ENCODE measurements at places on chromosomes 5 and 9.

DNA sequence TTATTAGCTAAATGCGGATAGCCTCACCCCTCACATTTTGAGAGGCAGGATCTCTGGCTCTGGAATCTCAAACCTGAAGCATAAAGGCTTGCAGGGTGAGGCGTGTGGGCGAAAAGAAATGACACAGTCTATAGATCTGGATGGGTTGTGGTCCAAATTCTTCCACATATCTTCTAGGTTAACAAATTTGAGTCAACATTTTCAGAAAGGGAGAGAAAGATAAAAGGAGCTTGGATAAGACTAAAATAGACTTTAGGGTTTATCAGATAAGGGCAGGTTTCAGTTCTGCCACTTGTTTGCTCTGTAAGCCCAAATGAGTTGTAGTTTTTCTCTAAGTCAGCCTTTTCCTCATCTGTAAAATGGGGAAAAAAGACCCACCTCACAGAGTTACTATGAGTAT is 220.9 kb downstream of the TRIM32 start:
- DNase-seq: no peak

DNA sequence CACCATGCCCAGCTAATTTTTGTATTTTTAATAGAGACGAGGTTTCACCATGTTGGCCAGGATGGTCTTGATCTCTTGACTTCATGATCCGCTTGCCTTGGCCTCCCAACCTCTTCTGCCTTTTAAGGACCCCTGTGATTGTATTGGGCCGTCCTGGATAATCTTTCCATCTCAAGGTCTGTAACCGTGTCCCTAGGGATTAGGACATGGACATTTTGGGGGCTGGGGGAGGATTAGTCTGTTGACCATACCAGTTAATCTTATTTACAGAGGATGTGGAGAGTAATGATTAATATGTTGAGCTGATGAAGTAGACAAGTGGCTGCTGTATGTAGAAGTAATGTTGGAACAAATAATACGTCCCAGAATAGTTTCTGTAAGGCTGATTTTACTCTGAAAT is 23.1 kb downstream of the LNPEP start:
- DNase-seq: no peak

- DNase-seq: no peak
Observed at GRCh38 chr5:150607105-150607504, 33.4 kb upstream of the SYNPO start.

GRCh38 chr5:37725185-37725584 is 114.7 kb downstream of the GDNF start:
- no peak for DNase-seq

DNA sequence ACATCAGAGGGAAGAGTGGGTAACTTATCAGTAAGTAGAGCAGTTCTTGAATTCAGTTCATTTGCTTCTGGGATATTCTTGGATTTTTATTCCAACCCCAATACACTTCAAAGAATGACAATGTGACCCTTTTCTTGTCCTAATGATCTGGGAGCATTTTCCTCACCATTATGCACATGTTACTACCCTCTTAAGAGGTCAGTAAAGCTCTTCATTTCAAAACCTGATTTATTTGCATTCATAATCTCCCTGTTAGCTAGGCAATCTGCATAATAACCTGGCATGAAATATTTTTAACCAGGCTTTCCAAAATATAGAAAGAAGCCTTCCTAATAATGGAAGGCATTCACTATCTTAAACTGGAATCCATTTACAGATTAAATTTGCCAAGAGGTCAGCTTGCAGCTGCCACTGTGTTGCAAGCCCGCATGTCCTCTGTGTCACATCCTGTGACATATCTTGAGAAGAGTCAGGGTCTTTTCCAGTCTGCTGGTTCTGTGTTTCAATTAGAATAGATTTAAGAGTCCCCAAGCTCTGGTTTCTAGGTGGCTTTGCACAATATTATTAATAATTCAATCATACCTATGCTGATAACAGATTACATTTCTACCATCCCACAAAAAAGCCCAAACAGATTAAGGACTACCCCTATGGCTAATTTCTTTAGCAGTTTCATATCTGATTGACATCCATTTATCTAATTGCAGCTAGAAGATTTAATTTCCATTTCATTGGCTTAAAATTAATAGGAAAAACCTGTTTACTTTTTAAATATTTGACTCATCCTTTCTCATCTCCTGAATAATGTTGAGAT is 30.9 kb upstream of the PPP2R2B start:
- DNase-seq: no peak

- no peak for DNase-seq
Observed at GRCh38 chr9:111854799-111855198, 41.8 kb upstream of the UGCG start.

DNA sequence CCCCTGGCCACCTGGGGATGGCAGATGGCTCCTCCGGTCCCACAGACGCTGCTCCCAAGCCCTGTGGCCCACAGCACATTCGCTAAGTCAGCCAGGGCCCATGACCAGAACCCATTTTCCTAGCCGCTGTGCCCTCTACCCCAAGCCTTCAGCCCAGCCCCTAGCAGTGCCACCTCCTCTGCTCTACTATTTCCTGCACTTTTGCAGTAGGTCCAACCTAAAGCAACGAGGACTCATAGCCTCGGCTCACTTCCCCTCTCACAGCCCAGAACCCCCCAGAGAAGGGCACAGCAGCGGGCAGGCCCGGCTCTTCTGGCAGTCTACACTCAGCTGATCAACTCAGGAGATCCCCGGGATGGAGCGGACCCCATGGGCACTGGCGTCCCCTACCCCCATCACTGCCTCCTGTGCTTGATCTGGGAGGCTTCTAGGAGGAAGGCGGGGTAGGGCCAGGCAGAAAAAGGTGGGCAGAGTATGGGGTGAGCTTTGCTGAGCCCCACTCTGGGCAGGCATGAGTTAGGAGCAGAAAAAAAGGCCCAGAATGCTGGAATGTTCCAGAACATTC is 111.2 kb downstream of the ZNF354C start:
- DNase-seq: peak; percentile 15

- no peak for DNase-seq
Observed at GRCh38 chr9:26779062-26779461, 113.5 kb downstream of the CAAP1 start.

DNA sequence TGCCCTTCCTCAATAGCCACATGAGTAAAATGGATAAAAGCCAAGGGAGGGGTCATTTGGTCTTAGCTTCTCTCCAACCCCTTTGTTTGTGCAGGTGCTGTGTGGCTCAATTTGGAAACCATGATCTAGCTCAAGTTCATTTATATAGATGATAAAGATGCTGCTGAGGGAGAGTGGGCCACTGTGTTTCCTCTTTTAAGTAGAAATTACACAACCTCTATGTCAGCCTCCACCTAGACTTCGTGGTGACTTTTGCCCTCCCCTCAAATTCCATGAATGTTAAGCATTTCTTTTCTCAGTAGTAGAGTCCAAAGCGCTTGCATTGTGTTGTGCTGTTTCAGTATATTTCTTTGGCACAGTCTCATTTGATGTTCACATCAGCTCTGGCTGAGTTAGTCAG is 241.4 kb downstream of the ARHGAP26 start:
- DNase-seq: no peak

DNA sequence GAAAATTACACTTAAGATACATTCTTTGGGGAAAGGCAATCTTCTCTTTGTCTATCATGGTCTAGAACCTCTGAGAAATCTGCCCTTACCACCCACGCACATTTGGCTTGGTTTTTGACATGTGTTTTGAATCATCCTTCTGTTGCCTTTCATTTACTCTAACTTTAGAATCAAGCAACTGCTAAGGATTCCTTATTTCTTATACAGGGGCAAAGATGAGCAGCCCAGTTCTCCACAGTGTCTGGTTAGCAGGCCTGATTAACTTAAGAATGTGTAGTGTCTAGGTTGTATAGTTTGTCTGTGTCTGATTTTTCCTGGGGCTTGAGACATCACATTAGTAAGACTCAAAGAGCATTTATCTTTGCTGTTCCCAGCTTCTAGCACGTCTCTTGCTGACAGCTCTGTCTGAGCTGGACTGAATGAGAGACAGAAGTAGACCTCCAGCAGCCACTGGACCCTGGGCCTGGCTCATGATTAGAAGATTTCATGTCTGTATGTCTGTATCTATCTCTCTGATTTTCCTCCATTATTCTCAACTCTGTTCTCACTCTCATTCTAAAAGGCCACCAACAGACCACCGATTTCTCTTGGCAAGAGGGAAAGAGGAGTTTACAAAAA is 31.8 kb upstream of the PCA3 start:
- no peak for DNase-seq

DNA sequence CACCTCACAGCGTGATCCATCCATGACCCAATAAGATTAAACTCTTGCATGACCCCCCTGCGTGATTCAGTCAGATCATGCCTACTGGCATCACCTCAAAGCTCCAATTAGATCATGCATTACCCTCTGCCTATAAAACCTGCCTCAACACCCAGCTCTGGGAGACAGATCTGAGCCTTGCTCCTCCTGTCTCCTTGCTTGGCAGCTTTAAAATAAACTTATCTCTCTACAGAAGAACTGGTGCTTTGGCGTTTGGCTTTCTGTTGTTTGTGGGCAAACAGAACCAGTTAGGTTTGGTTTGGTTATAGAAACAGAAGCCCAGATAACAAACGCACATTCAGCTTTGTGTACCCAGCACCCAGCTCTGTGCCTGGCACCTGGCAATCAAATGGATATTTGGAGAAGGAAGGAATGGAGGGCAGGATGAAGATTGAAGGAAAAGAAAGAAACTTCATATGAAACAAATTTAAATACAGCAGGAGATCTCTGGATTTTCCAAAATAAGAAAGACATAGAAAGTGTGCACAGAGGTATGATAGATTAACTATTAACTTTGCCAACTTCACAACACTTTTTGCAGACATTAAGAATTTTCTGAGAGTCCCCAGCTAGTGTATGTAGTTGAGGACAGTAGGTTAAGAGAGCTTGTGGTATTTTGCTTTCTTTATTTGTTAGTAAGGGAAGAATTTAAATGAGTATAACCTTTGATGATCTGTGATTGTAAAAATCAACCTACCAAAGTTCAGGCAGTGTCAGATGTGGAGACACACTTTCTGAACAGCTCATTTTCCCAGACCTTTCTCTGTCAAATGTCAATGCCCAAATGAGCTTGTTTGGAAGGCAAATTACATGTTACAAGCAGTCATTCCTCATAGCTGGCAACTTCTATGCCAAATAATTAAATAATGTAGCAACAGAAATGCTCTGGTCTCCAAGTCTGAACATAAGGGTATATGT is 102.1 kb upstream of the ASTN2 start:
- no peak for DNase-seq

GRCh38 chr9:1303932-1304331 is 253.8 kb downstream of the DMRT2 start:
- no peak for DNase-seq

- no peak for DNase-seq
Observed at GRCh38 chr9:99385814-99386279, 163.8 kb downstream of the SEC61B start.

GRCh38 chr9:102767076-102767475 is 228.1 kb upstream of the CYLC2 start:
- DNase-seq: no peak
